ENCODE measurements at places on chromosomes 2 and 18.

GRCh38 chr18:72201032-72201431 lies 343.1 kb downstream of the CBLN2 start:
- no peak for DNase-seq

DNA sequence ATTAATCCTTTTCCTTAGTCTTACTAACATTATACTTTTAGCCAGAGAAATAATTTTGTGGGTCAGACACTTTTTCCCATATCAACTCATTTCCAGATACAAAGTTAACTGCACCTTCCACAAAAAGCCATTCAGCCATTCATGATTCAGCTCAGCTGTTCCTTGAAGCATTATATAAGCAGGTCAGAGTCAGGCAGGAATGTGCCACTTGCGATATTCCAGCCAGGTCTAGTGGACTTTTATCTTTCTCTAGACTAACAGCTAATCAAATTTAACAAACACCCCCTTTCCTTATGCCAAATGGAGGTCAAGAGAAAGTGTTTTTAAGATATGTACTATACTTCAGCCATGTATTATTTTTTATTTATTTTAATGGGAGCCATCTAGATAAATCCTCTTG lies 75.6 kb upstream of the EPB41L3 start:
- DNase-seq = no peak

GRCh38 chr2:209046163-209046562 lies 377.7 kb upstream of the MAP2 start:
- DNase-seq = no peak

DNA sequence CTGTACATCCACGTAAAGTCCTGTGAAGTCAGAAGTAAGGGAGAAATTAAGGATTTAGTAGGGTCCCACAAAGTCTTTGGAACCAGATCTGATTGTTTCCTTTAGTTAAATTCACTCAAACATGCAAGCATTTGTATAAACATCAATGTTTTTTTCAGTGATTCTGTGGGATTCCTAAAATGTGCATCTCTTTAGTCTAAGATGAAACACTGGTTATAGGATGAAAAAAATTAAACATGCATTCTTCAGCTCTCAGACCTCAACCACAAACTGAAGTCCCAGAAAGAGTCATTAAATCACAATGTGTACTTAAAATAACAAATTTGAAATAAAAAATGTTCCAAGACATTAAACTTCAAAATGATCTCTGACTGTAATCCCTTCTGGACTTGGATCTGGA lies 76.5 kb upstream of the APCDD1 start:
- DNase-seq = no peak

DNA sequence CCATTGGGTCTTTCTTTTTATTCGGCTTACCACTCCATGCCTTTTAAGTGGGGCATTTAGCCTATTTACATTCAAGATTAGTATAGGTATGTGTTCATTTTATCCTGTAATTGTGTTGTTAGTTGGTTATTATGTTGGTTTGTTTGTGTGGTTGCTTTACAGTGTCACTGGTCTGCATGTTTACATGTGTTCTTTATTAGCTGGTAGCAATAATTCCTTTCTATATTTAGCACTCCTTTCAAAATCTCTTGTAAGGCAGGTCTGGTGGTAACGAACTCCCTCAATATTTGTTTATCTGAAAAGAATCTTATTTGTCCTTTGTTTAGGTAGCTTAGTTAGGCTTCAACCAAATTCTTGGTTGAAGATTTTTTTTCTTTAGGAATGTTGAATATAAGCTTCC lies 68.7 kb upstream of the XDH start:
- no peak for DNase-seq

- DNase-seq = no peak
Measured at GRCh38 chr2:159072795-159073194, 104.4 kb downstream of the TANC1 start.

DNA sequence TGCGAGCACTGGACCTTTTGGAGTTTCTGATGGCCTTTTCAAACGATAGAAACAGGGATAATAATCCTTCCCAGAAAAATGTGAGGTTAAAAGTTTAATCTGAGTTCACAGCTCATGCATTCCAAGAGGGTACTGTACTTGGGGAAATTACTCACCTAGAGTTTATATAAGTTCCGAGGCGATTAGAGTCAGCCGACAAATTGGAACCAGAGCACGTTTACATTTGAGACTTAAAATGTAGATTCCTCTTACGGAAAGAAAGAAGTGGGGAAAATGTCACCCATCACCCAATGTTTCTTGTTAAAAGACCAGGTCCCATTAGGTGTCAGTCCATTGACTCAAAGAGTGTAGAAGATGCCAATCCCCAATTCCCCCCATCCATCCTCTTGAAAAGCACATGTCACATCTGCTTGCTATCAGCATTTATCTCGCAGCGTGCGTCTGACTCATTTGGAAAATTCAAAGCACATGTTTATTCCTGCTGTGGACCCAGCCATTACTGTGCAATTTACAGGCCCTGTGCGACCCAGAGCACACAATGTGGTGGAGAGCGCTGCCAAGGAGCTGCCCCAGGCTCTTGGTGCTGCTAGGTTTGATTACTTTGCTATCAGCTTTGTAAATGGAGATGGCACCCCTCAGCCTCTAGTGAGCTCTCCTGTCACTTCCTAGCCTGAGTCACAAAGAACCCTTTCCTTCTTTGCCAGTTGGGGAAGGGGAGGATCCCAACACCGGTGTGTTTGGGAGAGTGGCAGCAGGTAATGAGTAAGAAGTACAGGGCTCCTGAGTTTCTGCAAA lies 104.8 kb downstream of the COLEC12 start:
- DNase-seq = no peak

DNA sequence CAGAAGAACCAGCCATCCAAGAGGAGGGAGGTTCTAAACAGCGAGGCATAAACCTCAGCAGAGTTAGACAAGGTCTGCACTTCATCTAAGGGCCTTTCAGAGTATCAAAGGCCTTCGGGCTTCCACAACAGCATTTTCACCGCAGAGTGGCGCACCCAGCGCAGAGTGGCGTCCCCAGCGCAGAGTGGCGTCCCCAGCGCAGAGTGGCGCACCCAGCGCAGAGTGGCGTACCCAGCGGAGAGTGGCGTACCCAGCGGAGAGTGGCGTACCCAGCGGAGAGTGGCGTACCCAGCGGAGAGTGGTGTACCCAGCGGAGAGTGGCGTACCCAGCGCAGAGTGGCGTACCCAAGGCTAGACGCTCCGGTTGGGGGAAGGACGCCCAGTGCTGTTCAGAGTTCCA lies 137.9 kb downstream of the ZNF516 start:
- DNase-seq = no peak

GRCh38 chr2:66427300-66427699 lies 7.6 kb upstream of the MEIS1 start:
- DNase-seq = no peak

GRCh38 chr2:132415256-132415914 lies 1.2 kb upstream of the GPR39 start:
- no peak for DNase-seq

GRCh38 chr18:53551868-53552426 lies 672.5 kb downstream of the MBD2 start:
- peak; percentile 14 for DNase-seq

DNA sequence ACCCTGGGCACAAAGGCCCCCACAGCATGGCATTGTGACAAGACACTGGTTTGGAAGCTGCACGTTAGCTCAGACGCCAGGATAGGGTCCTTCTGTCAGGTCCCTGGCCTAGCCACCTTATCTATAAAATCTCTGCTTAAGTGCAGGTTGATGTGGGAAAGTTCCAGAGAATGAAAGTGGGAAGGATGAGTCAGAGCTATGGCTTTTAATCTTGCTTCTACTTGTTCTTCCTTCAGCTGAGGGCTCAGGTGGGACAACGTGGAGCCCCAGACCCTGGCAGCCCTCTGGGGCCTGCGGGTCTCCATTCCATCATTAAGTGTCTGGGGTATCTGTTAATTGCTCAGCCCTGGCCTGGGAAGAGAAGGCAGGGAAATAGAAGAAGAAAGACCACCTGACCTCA lies 64.5 kb downstream of the CELF4 start:
- no peak for DNase-seq

DNA sequence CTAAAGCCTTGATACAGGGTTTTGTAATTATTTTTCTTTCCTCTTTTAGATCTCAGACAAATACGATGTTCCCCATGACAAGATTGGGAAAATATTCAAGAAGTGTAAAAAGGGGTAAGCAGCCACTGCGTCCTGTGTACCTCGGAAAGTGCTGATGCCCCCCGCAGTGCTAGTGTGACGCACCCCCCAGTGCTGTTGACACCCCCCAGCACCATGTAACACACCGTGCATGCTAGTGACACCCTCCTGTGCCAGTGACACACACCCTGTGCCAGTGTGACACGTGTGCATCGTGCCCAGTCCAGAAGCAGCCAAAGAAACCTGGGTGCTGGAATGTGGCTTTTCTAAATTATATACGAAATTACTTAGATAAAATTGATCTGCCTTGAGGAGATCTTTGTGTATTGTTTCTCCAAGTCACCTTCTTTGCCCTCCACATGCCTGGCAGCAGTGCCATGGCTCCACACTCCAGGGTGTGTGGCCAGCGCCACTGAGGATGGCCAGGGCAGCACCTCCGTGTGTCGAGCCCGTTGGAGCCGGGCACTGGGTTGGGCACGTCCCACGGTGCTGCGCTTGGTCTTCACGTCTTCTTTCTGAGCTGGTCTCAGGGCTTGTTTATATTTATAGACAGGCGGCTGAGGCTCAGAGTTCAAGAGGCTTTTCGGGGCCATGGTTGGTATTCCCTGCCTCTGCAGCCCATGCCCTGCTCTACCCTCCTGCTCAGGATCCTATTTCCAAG lies 44.3 kb upstream of the KLF11 start:
- DNase-seq = no peak

GRCh38 chr18:10892786-10893185 lies 256.6 kb downstream of the PIEZO2 start:
- DNase-seq = peak; percentile 12

DNA sequence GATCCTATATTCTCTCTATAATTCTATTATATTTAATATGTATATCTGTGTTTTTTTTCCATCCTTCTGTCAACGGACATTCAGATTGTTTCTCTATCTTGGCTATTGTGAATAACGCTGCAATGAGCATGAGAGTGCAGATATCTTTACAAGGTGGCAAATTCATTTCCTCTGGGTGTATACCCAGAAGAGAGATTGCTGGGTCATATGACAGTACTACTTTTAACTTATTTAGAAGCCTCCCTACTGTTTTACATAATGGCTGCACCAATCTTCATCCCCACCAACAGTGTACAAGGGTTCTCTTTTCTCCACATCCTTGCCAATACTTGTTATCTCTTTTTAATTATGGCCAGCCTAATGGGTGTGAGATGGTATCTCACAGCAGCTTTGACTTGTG lies 66.5 kb downstream of the TSPYL6 start:
- no peak for DNase-seq

- no peak for DNase-seq
Measured at GRCh38 chr2:121666042-121666441, 16.8 kb upstream of the CLASP1 start.

DNA sequence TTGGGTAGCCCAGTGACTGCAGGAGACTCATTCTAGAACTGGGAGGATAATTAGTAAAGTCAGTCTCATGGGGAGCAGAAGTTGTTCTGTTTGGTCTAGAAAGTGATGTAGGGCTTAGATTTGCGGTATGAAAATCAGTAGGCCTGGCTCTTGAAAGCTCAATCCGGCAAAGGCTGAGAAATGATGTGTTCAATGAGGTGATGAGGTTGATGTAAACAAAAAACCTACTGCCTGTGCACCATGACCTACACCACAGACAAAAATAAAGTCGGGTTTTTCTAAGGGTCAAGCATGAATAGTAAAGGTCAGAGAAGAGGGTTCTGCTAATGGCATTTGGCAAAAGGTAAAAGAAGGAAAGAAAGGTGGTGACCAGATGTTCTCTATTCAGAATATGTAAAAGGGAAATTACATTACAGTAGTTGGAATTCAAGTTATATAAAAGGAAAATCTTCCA lies 80.8 kb upstream of the COL5A2 start:
- no peak for DNase-seq

DNA sequence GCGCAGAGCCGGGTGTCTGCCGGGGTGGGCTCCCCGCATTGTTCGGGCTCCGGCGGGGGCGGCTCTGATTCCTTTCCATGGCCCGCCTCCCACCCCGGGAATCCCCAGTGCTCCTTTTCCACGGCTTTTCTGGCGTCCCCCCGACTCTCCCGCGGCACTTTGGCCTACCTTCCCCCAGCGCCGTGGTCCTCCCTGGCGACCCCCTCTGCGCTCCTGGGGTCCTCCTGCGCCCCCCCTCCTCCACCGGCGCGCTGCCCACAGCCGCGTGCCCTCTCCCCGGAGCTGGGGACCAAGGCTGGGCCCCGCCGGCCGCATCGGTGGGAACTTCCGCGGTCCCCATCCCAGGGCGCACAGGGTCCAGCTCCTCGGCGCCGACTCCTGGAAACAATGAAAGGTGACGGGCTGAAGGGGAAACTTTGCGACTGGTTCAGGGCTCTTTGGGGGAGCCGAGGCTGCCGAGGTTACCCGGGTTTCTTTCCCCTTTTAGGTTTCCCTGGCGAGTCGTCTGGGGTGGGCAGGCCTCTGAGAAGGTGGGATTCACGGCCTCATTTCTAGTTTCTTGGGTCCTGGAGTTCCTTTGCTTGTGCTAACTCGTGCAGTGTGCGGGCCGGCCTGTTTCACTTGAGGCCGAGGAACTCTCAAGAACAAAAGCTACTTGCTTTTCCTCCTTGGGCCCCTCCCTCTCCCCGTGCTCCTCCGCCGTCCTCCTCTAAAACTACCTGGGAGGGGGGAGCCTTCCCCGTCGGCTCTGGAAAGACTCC lies 2.2 kb downstream of the TGIF1 start:
- no peak for DNase-seq

DNA sequence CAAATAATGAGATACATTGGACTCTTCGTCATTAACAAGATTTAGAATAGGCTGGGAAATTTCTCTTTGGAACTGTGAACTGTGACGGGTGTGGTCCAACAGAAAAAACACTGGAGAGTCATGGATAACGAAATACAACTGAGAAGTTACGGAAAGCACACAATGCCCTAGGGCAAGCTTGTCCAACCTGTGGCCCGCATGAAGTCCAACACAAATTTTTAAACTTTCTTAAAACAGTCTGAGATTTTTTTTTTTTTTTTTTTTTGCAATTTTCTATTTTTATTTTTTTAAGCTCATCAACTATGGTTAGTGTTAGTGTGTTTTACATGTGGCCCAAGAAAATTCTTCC lies 27.7 kb downstream of the CDC42EP3 start:
- no peak for DNase-seq

DNA sequence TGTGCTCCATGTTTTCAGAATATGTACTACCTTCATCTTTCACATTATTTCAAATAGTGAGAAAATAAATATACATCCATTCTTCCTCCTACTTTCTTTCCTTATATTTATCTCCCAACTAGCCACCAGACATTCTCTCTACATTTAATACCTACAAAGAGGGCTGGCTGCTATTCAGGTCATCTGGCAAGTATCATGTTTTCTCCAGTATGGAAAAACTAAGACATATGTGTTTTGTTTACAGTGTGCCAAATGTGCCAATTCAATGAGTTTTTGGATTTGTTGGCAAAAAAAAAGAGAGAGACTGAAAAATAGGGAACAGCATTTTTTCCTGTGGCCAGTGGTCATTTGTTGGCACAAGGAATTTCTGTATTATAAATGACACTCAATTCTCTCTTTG lies 1207.3 kb downstream of the DPP10 start:
- DNase-seq = no peak

DNA sequence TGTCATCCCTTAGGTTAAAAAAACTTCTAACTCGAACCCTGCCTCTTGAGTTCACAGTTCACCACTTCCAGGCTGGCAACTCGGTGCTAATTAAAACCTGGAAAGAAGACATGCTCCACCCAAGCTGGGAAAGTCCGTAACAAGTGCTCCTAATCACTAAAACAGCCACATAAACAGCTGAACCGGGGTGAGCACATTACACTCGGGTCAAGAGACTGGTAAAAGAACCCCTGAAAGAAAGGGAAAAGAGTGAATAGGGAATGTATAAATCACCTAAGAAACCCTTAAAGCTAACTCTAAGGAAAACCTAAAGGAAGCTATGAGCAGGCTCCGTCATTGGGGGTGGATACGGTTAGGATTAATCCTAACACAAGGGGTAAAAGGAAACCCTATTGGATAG lies 102.0 kb downstream of the HIBCH start:
- DNase-seq = no peak
